CD4-positive, alpha-beta memory T cell (primary cell): ENCODE measurements at places on chromosomes 11 and 22. TPM values are rescaled to one million over a fixed set of nuclear protein-coding genes. Genes with fewer than 3 reads are reported as not detected.

- DNase-seq = no peak
Measured at GRCh38 chr22:27676545-27677213, 124.9 kb downstream of the MN1 start.

GRCh38 chr11:73950869-73951710, at the start of gene DNAJB13:
Gene DNAJB13, plus strand, starts transcription at chr11:73951026. Its CDS starts 44 bp downstream, at chr11:73951070.
- no peak for DNase-seq

- DNase-seq = no peak
Measured at GRCh38 chr11:73652856-73653559, 6.6 kb downstream of the PLEKHB1 start.

DNA sequence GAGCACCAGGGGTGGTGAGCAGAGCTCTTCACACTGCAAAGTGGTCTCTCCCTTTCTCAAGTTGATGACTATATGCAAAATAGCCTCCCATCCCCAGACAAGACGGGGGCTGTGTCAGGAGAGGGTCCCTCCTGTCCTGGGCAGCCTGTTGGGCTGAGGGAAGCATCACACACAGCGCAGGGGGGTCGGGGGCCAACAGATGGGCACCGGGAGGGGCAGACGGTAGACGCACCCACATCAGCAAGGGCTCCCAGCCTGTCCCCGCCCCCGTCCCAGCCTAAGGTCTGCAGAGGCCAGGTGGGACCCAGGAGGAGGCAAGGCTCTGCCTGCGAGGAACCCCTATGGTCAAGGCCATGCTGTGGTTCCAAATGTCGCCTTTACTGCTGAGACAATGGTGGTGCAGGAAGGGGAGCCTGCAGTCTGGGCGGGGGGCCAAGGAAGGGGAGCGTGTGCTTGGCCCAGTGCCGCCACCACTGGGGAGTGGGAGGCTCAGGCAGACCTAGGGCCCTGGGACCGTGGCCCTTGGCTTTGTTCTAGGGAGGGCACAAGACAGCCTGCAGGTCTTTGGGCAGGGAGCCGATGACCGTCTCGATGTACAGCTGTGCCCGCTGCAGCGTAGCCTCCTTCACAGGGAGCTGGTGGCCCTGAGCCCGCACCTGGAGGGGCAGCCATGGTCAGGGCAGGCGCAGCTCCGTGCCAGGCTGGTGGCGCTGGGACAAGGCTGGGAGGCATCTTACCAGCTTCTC, 4.3 kb upstream of the PLXNB2 start:
- no peak for DNase-seq

- DNase-seq = no peak
Measured at GRCh38 chr11:120561286-120561685, 49.7 kb downstream of the GRIK4 start.

DNA sequence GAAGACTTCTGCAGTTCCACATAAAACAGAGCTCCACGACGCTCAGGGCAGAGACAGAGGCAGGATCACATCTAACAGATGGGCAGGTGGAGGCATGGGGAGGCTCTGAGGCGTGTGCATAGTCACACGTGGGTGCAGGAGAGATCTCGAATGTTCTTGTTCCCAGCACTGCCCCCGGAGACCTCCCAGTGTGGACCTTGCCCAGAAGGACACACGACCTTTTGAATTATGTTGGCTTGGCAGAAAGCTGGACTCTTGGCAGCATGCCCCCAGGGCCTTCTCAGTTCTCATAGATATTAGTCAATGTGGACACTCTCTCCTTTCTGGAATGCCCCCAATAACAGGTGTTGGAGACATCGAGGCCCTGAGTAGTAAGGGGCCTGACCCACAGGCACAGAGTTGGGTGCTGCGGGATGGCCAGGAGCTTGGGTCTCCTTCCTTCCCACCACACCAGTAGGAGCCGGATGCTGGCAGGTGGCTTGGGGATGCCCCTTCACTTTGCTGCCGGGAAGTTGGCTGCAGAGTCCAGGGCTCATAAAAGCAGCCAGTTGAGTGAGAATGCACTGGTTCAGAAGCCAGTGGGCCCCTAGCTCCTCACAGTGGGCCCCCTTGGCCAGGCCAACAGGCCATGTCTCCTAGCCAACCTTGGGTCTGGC, 12.1 kb downstream of the MYEOV start:
- no peak for DNase-seq

Gene TM7SF2
- 27.2 TPM for total RNA-seq
